ENCODE measurements at places on chromosomes 6 and 20. TPM values are rescaled to one million over a fixed set of nuclear protein-coding genes. Genes with fewer than 3 reads are reported as not detected.

The RNF5 gene
- 35.6 TPM for total RNA-seq

The FERMT1 gene
- 7.3 TPM for total RNA-seq

The REM1 gene
- total RNA-seq = not detected

The TMEM200A gene
- total RNA-seq = 257 TPM

The OR2B6 gene
- total RNA-seq = not detected

The HAO1 gene
- not detected for total RNA-seq

The VAPB gene
- 14.9 TPM for total RNA-seq

The C20orf144 gene
- total RNA-seq = 0.14 TPM

The OR2J3 gene
- total RNA-seq = not detected

The CD24 gene
- not detected for total RNA-seq

The C6orf136 gene
- total RNA-seq = 3.3 TPM

The DNMT3B gene
- 2.2 TPM for total RNA-seq

The JPH2 gene
- total RNA-seq = 16.3 TPM

The TCP11 gene
- 0.66 TPM for total RNA-seq

The TMEM30A gene
- 221 TPM for total RNA-seq

The HLA-DMA gene
- 1.5 TPM for total RNA-seq

The DAAM2 gene
- total RNA-seq = 2.3 TPM

The RGS17 gene
- 4.6 TPM for total RNA-seq

The SLC2A10 gene
- 61.7 TPM for total RNA-seq

The EFCAB8 gene
- total RNA-seq = 0.14 TPM

The BPI gene
- total RNA-seq = not detected

The BLCAP gene
- total RNA-seq = 28.9 TPM

The SKIC2 gene
- 70.0 TPM for total RNA-seq

The DNAH8 gene
- total RNA-seq = 1.5 TPM

The GPLD1 gene
- 0.14 TPM for total RNA-seq

The DUSP15 gene
- total RNA-seq = not detected

The NR2E1 gene
- not detected for total RNA-seq

The COL21A1 gene
- 0.14 TPM for total RNA-seq

The RIMS1 gene
- total RNA-seq = not detected

The HCRTR2 gene
- not detected for total RNA-seq

The ELOVL5 gene
- 126 TPM for total RNA-seq

The PTK6 gene
- total RNA-seq = 0.14 TPM

The GNAS-AS1 gene
- total RNA-seq = 1.0 TPM

The FITM2 gene
- total RNA-seq = 9.6 TPM

The LKAAEAR1 gene
- total RNA-seq = 0.43 TPM

The MATN4 gene
- not detected for total RNA-seq

The GSTA1 gene
- not detected for total RNA-seq

The SIRPG gene
- not detected for total RNA-seq

The TMC2 gene
- not detected for total RNA-seq

The CST7 gene
- not detected for total RNA-seq

The GLP1R gene
- total RNA-seq = not detected

The UNC93A gene
- not detected for total RNA-seq

The PTCRA gene
- total RNA-seq = not detected

The C4A gene
- 10.3 TPM for total RNA-seq

The PRKN gene
- not detected for total RNA-seq

The LST1 gene
- not detected for total RNA-seq

The HNF4A gene
- total RNA-seq = not detected

The SNAP25 gene
- 5.9 TPM for total RNA-seq
